Heart right ventricle (tissue), 16 donors: ENCODE measurements at places on chromosomes 2 and 18. TPM values are rescaled to one million over a fixed set of nuclear protein-coding genes. Genes with fewer than 3 reads are reported as not detected.

Gene OTOS
- not detected for total RNA-seq

Gene CYRIA
- total RNA-seq = 4.3 TPM

DNA sequence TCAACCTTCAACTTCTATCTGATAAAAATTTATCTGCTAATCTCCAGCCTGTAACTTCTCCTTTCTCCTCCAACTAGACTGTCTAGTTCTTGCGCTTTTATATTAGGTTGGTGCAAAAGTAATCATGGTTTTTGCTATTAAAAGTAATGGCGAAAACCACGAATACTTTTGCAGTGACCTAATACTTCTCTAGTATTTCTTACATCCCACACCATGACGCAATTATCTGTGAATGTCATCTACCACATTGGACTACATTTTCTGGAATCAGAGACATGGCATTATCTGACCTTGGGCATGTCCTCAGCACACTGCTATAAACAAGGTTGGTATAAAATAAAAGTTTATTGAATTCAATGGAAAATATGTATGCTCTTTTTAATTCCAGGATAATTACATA, 370.2 kb upstream of the LYPD1 start:
- no peaks in the 10 kb centered on the region for H3K4me1 ChIP-seq
- no peak overlapping the region for H3K4me3 ChIP-seq
- H3K27me3 ChIP-seq = no peaks in the 10 kb centered on the region

Gene TUBA4B
- not detected for total RNA-seq

Gene OR6B2
- not detected for total RNA-seq

GRCh38 chr2:58812771-58813344, 571.7 kb upstream of the FANCL start:
- H3K27ac ChIP-seq = no peak overlapping the region
- no peak for DNase-seq
- H3K36me3 ChIP-seq = no peaks in the 10 kb centered on the region
- no peak overlapping the region for H3K4me3 ChIP-seq

Gene AQP12A
- not detected for total RNA-seq

GRCh38 chr18:48687346-48688042, 148.7 kb downstream of the CTIF start:
- H3K4me3 ChIP-seq = no peak overlapping the region
- no peak for DNase-seq
- H3K4me1 ChIP-seq = peaks cover 71% of the 10 kb centered on the region
- H3K36me3 ChIP-seq = no peaks in the 10 kb centered on the region

- DNase-seq = no peak
- H3K27ac ChIP-seq = no peak overlapping the region
- H3K27me3 ChIP-seq = no peaks in the 10 kb centered on the region
- peaks cover 13% of the 10 kb centered on the region for H3K4me1 ChIP-seq
- no peaks in the 10 kb centered on the region for H3K36me3 ChIP-seq
Observed at GRCh38 chr2:234339011-234339410, 157.9 kb downstream of the ARL4C start.

DNA sequence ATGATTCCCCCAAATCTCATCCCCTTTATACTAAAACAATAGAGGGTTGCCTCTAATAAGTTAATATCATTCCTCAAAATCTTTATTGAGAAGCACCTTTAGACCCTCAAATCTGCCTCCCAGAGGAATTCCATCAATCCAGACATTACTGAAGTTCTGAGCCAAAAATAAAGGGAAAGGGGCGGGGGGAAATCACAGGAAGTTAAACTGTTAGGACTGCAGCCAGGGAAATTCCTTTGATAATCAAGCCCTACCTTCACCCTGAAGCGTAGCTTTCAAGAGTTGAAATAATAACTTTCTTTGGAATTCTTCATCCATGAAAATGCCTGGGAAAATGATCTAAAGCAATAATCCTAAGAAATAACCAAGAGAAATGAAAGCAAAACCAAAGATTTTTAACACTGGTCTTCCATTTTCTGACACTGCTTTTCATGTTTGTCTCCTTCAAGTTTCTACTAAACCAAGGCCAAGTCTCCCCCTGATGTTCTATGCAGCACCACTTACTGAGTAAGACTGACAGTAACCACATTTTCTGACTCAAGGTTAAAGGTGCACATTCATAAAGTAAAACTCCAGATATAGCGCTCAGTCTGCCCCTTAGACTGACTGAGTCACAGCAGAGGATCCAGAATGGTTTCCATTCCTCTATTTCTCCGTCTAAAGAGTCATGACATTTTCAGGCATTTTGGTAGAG, 78.2 kb downstream of the TCF4 start:
- peak; percentile 76 for DNase-seq
- H3K36me3 ChIP-seq = no peaks in the 10 kb centered on the region
- H3K27ac ChIP-seq = peak overlapping the region; percentile 95
- H3K27me3 ChIP-seq = no peaks in the 10 kb centered on the region
- H3K4me1 ChIP-seq = peaks cover 73% of the 10 kb centered on the region

DNA sequence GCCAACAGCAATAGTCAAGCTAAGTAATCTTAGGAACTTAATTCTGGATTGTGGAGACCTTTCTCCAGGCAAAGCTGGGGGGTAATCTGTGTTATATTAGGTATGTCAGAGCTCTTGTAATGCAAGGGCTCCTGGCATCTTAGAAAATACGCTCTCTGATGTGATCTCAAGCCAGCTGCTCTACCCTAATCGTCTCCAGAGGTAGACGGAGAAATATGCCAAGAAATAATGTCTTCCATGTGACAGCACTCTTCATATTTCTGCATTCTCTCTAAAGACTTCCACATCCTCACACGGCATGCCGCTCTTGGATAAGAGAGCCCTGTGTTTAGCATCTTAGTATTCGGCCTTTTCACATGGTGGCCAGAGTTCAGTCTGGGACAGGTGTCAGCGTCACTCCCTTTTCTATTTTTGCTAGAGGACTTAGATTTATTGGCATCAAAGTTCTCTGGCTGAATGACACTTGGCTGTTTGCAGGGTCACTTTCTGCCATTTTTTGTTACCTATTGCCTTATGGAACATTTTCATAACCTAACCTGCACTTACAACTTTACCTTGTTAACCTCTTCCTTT, 25.2 kb downstream of the CAPN13 start:
- H3K4me1 ChIP-seq = no peaks in the 10 kb centered on the region
- no peak overlapping the region for H3K27ac ChIP-seq
- H3K27me3 ChIP-seq = no peaks in the 10 kb centered on the region
- H3K4me3 ChIP-seq = no peak overlapping the region

DNA sequence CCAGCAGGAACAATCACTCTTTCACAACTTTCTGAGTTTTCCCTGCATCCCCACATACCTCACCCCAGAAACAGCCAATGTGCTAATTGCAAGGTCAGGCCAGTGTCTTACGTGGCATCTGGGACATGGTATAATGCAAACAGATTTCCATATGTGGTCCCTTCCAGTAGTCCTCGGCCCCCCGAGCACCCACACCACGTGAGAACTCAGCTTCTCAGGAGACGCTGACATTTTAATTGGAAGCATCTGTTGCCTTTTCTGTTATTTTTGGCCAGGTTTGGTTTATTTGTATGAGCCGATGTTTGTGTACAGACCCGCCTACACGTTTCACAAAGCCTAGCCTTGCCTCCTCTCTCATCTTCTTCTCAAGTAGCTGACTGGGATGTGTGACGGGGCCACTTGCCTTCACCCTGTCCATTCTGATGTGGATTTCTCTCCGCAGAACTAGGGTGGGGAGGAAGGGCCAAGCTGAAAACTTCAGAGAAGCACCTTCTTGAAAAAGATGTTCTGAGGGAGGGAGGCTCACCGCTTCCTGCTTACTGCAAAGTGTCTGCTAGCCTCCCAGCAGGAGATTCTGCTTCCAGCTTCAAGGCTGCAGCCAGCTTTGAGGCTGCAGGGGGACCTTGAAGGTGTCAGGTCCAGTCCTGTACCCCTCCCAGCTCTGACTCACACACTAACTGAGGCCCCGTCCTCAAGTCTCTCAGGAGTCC, 109.6 kb upstream of the SLC14A2 start:
- H3K27me3 ChIP-seq = no peaks in the 10 kb centered on the region
- no peak overlapping the region for H3K4me3 ChIP-seq
- no peaks in the 10 kb centered on the region for H3K36me3 ChIP-seq
- DNase-seq = no peak
- H3K4me1 ChIP-seq = peaks cover 7% of the 10 kb centered on the region

DNA sequence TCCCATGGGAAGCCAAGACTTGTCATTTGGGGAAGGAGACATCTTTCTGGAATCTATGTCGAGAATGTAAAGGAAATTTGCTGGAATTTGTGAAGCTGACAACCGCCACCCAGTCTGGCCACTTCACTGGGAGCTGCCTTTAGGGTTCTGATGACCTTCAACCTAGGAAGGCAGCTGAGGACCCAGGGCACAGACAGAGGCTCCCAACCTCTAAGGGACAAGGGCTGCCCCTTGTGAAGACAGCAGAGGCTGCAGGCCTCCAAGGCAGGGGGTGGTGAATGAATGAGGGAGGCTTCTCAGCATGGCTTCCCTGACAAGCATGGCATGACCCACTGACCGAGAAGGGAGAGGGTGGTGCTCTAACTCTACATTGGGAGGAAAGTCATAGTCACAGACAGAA, 128.9 kb upstream of the ASB18 start:
- H3K4me1 ChIP-seq = no peaks in the 10 kb centered on the region
- DNase-seq = no peak
- H3K27me3 ChIP-seq = no peaks in the 10 kb centered on the region
- no peak overlapping the region for H3K27ac ChIP-seq

- H3K4me3 ChIP-seq = no peak overlapping the region
- H3K4me1 ChIP-seq = no peaks in the 10 kb centered on the region
- H3K27me3 ChIP-seq = no peaks in the 10 kb centered on the region
- no peaks in the 10 kb centered on the region for H3K36me3 ChIP-seq
- no peak overlapping the region for H3K27ac ChIP-seq
- DNase-seq = no peak
Observed at GRCh38 chr2:31711737-31712136, 131.0 kb upstream of the SRD5A2 start.

Gene ZNF385B
- total RNA-seq = 0.19 TPM

- H3K4me3 ChIP-seq = no peak overlapping the region
- peaks cover 31% of the 10 kb centered on the region for H3K4me1 ChIP-seq
- no peaks in the 10 kb centered on the region for H3K27me3 ChIP-seq
- H3K36me3 ChIP-seq = no peaks in the 10 kb centered on the region
- DNase-seq = no peak
Observed at GRCh38 chr2:113697516-113697915, 58.9 kb downstream of the SLC35F5 start.

Gene ABCG8
- not detected for total RNA-seq

Gene EPHA4
- 19.8 TPM for total RNA-seq

Gene COLEC12
- 5.3 TPM for total RNA-seq

GRCh38 chr2:203191961-203192360, 46.9 kb upstream of the CYP20A1 start:
- no peak overlapping the region for H3K27ac ChIP-seq
- no peak overlapping the region for H3K4me3 ChIP-seq
- DNase-seq = no peak

Gene ATP8B1
- total RNA-seq = 8.9 TPM

GRCh38 chr2:31563273-31563839, 17.4 kb downstream of the SRD5A2 start:
- DNase-seq = no peak
- H3K4me1 ChIP-seq = no peaks in the 10 kb centered on the region
- no peaks in the 10 kb centered on the region for H3K27me3 ChIP-seq
- H3K4me3 ChIP-seq = no peak overlapping the region

Gene RTKN
- 14.4 TPM for total RNA-seq

- no peaks in the 10 kb centered on the region for H3K4me1 ChIP-seq
- no peak overlapping the region for H3K4me3 ChIP-seq
- no peak for DNase-seq
Observed at GRCh38 chr2:209663139-209663538, 108.5 kb upstream of the UNC80 start.

DNA sequence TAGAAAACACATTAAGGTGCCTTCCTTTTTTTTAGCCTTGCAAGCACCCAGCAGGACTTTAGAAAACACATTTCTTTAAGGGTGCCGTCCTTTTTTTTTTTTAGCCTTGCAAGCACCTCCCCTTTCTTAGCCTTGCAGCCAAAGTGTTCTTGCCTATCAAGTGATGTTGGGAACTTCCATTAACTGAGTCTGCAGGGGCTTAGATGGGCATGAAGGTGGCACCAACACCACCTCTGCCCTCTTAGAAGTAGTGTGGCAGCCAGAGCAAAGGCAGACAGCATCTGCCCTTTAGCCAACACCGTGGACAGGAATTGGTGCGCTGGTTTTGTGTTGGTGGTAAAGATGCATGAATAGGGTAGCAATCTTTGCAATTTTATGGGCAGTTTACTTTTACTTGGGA, 211.6 kb upstream of the SP5 start:
- H3K4me1 ChIP-seq = peaks cover 11% of the 10 kb centered on the region
- H3K27me3 ChIP-seq = no peaks in the 10 kb centered on the region
- no peaks in the 10 kb centered on the region for H3K36me3 ChIP-seq

DNA sequence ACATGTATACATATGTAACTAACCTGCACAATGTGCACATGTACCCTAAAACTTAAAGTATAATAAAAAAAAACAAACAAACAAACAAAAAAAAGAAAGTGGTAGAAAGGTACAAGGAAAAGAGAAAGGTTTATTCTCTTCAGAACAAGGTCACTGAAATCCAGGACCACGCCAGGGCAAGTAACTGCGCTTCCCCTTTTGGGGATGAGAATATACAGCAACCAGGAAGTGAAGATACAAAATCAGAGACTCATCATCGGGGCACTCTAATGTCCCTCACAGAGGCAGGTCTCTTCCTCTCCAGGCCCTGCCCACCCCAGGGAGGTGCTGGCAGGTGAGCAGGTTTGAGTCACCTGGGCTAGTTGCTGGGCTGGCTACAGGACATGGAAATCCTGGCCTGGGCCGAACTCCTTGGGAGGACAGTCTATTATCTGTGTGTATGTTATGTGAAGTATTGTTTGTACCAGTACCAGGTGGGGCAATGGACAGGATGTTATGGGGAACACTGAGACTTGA, 100.4 kb upstream of the GPR45 start:
- H3K4me1 ChIP-seq = peaks cover 5% of the 10 kb centered on the region
- DNase-seq = no peak
- H3K27me3 ChIP-seq = peaks cover 31% of the 10 kb centered on the region
- no peak overlapping the region for H3K27ac ChIP-seq

GRCh38 chr18:74451148-74451547, 6.0 kb downstream of the DIPK1C start:
- H3K27me3 ChIP-seq = no peaks in the 10 kb centered on the region
- peaks cover 30% of the 10 kb centered on the region for H3K4me1 ChIP-seq
- DNase-seq = no peak
- peak overlapping the region; percentile 63 for H3K27ac ChIP-seq

Gene RAB27B
- total RNA-seq = 0.23 TPM

DNA sequence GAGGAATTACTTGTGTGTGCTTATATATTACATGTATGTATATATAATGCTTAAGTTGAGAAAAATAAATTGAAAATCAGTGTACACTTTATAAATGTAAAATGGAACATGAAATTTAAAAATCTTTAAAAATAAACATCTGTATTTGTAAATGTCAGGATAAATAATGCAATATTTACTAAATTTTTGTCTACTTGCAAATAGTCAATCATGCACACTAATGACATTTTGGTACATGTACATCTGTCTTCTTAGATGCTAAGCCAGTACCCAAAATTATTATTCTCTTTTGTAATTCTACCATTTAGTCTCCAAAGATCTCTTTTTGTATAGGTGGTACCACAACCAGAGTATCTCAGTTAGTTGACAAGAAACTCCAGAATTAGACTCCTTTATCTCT, 96.4 kb upstream of the SCN1A start:
- no peaks in the 10 kb centered on the region for H3K36me3 ChIP-seq
- H3K27me3 ChIP-seq = no peaks in the 10 kb centered on the region
- DNase-seq = no peak
- H3K27ac ChIP-seq = no peak overlapping the region
- H3K4me3 ChIP-seq = no peak overlapping the region
- H3K4me1 ChIP-seq = no peaks in the 10 kb centered on the region

GRCh38 chr2:39632876-39633275, 32.8 kb upstream of the TMEM178A start:
- H3K27me3 ChIP-seq = no peaks in the 10 kb centered on the region
- no peaks in the 10 kb centered on the region for H3K4me1 ChIP-seq
- no peak for DNase-seq
- H3K27ac ChIP-seq = no peak overlapping the region
